ENCODE measurements at places on chromosomes 6 and 20.

- peak; percentile 69 for DNase-seq
These were observed 38.5 kb downstream of the TRAM2 start for GRCh38 chr6:52538252-52538900.

DNA sequence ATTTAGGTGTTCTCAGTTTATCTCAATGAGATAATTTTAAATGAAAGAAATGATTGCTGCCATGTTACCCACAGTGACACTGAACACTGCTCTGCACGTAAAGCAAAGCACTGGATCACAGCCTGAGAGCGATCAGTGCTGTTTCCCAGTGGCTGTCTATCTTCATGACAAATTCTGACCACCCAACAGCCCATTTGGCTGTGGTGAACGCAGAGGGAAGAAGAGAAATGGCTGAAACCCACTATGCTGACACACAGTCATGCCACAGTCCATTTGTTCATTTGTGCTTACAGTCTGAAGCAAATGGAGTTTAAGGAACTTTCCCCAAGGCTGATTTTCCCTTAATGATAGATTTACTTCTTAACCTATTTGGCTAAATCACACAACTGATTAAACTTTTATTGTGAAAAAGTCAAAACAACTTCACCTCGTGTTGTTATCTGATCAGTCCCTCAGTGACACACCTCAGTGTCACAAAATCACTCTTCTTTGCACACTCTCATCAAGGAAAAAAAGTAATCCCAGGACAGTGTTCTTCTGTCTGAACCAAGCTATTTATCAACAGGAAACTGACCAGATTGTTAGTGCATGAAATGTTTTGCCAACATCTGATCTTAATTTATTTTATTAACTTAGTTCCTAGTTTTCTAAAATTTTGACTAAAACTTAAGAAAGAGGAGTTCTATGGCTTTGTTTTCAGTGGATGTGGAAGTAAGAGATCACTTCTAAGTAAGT lies 225.1 kb downstream of the TBX18 start:
- DNase-seq: no peak

DNA sequence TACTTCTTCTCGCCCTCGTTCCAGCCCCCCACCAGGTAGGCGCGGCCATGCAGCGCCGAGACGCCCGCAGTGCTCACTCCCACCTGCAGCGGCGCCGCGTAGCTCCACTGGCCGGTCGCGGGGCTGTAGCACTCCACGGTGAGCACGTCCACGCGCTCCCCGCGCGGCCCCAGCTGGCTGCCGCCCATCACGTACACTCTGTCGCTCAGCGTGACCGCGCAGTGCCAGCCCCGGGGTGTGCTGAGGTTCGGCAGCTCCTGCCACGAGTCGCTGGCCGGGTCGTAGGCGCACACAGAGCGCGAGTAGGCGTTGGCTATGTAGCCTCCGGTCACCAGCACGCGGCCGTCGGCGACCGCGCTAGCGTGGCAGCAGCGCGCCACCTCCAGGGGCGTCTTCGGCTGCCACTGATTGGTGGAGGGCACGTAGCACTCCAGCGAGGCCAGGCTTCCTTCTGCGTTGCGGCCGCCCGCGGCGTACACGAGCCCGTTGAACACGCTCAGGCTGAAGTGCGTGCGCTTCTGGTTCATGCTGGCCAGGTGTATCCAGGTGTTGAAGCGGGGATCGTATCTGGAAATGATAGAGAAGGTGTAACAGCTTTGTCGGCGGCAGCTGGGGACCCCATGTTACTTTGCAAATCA lies 13.7 kb downstream of the KLHL31 start:
- DNase-seq: no peak

GRCh38 chr20:52410182-52410647 lies 218.6 kb upstream of the ZFP64 start:
- no peak for DNase-seq

- no peak for DNase-seq
These were observed 71.8 kb downstream of the SSR1 start for GRCh38 chr6:7241160-7241559.

GRCh38 chr6:170292407-170293158 lies 1.7 kb upstream of the DLL1 start:
- DNase-seq: no peak

- peak; percentile 10 for DNase-seq
These were observed 112.4 kb upstream of the SNX9 start for GRCh38 chr6:157710604-157711003.

- DNase-seq: no peak
These were observed 481.6 kb downstream of the ADGRB3 start for GRCh38 chr6:69116658-69117057.

GRCh38 chr20:63745961-63746731 lies 6.6 kb downstream of the SLC2A4RG start:
- no peak for DNase-seq

DNA sequence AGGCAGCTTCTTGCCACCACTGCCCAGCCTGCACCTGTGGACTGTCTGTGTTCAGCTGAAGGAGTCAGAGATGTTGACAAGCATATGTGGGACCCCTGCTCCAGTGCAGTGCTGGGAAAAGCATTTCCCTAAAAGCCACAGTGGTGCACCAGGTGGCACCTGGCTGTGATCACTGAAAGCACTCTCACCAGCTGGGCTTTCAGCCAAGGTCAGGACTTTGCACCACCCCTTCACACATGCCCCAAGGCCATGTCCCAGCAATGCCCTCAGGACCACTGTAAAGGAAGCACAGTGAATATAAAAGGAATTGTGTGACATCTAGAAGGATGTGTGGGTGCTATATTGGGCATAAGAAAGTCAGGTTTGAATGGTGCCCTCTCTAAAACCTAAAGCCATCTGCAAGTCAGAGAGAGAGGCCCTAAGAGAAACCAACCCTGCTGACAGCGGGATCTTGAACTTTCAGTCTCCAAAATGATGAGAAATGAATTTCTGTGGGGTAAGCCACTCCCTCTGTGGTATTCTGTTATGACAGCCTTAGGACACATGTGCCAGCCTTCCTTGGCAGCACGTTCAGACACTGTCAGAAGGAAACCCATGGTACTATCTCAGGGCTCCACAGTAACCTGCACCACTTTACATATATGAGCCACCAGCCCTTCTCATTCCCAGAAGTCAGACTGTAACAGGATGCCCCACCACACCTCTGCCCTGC lies 30.7 kb downstream of the CBLN4 start:
- DNase-seq: no peak
